ENCODE measurements at places on chromosomes 7 and 10. TPM values are rescaled to one million over a fixed set of nuclear protein-coding genes. Genes with fewer than 3 reads are reported as not detected.

ATRNL1 gene
- total RNA-seq = 1.4 TPM

CTTNBP2 gene
- 0.77 TPM for total RNA-seq

HOXA9 gene
- total RNA-seq = 2.6 TPM

ASB10 gene
- total RNA-seq = not detected

CRPPA gene
- 1.8 TPM for total RNA-seq

LLCFC1 gene
- not detected for total RNA-seq

ABCC2 gene
- total RNA-seq = 0.43 TPM

TRIM50 gene
- not detected for total RNA-seq

SGPL1 gene
- total RNA-seq = 14.8 TPM

TIAL1 gene
- 23.6 TPM for total RNA-seq

LIPN gene
- not detected for total RNA-seq

PPRC1 gene
- total RNA-seq = 5.5 TPM

ANKRD16 gene
- 5.3 TPM for total RNA-seq

SLC16A9 gene
- total RNA-seq = not detected

GALNT17 gene
- not detected for total RNA-seq

TRPV5 gene
- not detected for total RNA-seq

HOXA11 gene
- 0.09 TPM for total RNA-seq

DYDC2 gene
- total RNA-seq = not detected

ZNF789 gene
- 5.2 TPM for total RNA-seq

ERVW-1 gene
- total RNA-seq = not detected
